ENCODE measurements at places on chromosomes 2 and 18. TPM values are rescaled to one million over a fixed set of nuclear protein-coding genes. Genes with fewer than 3 reads are reported as not detected.

The NGEF gene
- total RNA-seq = 7.6 TPM

The CFC1 gene
- not detected for total RNA-seq

The FOXD4L1 gene
- not detected for total RNA-seq

The RAPGEF4 gene
- total RNA-seq = 1.4 TPM

The SERPINB12 gene
- total RNA-seq = 0.28 TPM

The MROH2A gene
- not detected for total RNA-seq

The VWC2L gene
- not detected for total RNA-seq

The LGALSL gene
- 26.9 TPM for total RNA-seq

The PLGLB2 gene
- not detected for total RNA-seq

The PARD6G gene
- 24.3 TPM for total RNA-seq
